Parietal lobe (tissue), 2 donors: ENCODE measurements at places on chromosomes 7 and 10. TPM values are rescaled to one million over a fixed set of nuclear protein-coding genes. Genes with fewer than 3 reads are reported as not detected.

PON1 gene
- total RNA-seq = not detected

NOBOX gene
- not detected for total RNA-seq

CNOT4 gene
- 39.8 TPM for total RNA-seq

MOGAT3 gene
- total RNA-seq = not detected
